ENCODE measurements at places on chromosomes 5 and 9.

DNA sequence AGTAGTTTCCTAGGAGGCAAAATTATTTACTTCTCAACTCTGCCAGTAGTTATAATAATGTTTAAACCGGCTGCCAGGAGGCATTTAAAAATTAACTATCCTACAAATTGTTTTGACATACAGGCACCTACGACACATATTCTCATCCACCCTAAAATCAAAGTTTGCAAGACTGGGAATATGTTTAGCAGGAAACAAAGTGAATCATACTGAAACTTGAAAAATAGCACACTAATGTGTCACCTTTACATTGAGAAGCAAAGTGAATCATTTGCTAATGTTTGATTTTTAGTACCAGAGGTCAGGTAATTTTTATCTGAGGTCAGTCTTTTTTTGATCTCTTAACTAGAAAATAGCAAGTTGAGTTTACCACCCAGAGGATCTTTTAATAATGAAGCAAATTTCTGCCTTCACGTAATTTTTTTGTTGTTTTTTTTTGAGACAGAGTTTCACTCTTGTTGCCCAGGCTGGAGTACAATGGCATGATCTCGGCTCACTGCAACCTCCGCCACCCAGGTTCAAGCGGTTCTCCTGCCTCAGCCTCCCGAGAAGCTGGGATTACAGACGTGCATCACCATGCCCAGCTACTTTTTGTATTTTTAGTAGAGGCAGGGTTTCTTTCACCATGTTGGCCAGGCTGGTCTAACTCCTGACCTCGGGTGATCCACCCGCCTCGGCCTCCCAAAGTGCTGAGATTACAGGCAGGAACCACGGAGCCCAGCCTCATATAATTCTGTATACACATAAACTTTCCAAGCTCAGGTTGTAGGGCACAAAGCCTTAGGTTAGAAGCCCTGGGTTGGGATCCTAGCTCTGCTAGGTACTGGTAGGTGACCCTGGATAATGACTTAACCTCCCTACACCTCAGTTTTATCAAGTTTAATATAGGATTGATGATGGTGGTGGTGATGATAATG lies 124.3 kb downstream of the UGCG start:
- DNase-seq: no peak

- no peak for DNase-seq
Measured at GRCh38 chr5:9194509-9194908, 351.4 kb downstream of the SEMA5A start.

DNA sequence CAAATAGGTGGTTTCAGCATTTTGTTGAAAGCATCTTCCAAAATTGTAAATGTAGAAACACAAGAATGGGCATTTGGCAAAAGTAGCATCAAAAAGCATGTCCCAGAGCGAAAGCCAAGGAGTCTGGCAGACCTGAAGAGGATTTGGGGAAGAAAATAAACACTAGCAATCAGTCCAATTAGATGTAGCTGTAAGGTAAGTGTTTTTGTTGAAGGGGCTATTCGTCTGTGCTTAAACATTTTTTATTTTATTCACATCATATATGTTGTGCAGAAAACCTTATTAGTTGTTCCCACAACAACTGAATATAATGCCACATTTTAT lies 954.1 kb upstream of the COX7C start:
- DNase-seq: no peak

DNA sequence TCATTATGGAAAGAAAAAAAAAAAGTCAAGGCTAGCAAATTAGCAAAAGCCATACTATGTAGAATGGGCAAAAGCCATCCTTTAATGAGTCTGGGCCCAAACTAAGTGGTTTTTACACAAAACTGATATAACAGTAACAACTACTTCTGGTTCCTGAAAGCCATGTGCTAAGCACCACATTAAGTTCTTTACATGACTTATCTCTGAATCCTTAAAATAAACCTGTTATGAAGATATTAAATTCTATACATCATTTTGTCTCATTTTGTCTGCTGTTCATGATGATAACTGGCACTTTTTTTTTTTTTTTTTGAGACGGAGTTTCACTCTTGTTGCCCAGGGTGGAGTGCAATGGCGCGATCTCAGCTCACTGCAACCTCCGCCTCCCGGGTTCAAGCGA lies 5.0 kb downstream of the FNIP1 start:
- DNase-seq: no peak

GRCh38 chr9:132997591-132997990 lies 19.1 kb downstream of the GFI1B start:
- no peak for DNase-seq

DNA sequence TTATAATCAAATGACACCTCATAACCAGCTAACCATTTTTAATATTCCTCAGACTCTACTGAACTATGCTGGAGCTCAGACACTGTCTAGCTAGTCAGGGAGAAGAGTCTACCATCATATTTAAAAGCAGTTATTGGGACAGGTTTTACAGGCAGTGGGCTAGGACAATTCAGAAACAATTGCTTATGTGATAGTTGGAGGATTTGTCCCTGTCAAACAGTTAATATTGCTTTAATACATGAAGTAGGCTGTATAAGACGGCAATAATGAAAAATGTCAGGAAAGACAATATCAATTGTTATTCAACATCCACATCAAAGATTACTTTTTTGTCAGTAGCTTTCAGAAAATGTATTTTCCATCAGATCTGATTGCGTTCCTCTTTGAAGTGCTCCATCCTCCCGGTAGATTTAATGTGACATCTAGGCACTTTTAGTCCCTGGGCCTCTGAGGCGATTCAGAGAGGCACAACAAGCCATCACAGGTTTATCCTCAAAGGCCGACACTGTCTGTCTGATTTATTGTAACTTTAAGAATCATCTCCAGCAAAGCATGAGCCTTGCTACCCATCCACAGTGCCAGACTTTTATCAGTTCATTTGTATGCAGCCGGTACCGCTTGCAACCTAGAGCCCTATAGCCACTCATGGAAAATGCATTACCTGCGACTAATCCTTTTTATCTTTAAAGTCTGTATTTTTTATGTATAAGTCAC lies 152.2 kb downstream of the PSAT1 start:
- no peak for DNase-seq

- no peak for DNase-seq
Measured at GRCh38 chr9:126497660-126498275, 116.0 kb upstream of the LMX1B start.

DNA sequence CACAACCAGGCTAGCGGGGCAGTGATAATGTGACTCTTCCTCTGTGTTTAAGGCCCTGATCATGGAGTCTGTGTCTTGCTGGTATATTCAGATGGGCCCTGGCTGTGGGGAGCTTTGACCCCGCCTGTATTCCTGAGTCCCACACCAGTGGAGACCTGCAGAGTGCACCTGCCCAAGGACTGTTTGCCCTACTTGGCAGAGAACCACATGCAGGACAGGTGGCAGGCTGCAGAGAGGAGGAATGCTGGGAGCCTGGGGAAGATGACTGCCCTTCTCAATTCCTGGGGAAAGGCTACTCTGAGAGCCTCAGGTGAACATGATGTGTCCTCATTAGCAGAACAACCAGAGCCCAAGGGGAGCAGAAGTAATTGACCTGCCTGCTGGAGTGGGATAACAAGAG lies 36.2 kb downstream of the IARS1 start:
- no peak for DNase-seq

DNA sequence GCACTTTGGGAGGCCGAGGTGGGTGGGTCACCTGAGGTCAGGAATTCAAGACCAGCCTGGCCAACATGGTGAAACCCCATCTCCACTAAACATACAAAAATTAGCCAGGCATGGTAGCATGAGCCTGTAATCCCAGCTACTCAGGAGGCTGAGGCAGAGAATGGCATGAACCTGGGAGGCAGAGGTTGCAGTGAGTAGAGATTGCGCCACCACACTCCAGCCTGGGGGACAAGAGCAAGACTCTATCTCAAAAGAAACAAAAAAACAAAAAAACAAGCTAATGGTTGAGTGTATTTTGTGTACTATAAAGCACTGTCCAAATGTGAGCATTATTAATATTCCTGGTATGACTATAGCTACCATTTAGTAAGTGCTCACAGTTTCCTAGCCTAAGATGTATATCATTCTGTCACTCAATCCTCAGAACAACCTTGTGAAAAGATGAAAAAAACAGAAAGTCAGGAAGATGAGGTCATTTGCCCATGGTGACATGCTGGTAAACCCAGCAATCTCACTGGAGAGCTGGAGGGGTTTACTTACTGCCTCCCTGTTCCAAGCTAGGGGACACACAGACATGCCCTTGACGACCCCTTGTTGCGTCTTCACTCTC lies 27.7 kb downstream of the ARHGEF37 start:
- no peak for DNase-seq
